ENCODE measurements at places on chromosomes 7 and 10. TPM values are rescaled to one million over a fixed set of nuclear protein-coding genes. Genes with fewer than 3 reads are reported as not detected.
A peak's percentile ranks its signal among the peaks of the same experiment; 100 is the strongest.

The LRRC61 gene
- total RNA-seq, result 27.1 TPM

The SAMD9L gene
- total RNA-seq, result 19.1 TPM

The EN2 gene
- not detected for total RNA-seq

The NAT16 gene
- not detected for total RNA-seq

The PNLIPRP1 gene
- not detected for total RNA-seq

The AMPH gene
- not detected for total RNA-seq

The ANXA11 gene
- total RNA-seq, result 237 TPM

The SLC26A5 gene
- not detected for total RNA-seq

The MYL10 gene
- not detected for total RNA-seq

GRCh38 chr10:75547391-75548298 is 116.2 kb downstream of the LRMDA start:
- no peak overlapping the region for H3K4me3 ChIP-seq
- DNase-seq, result no peak
- H3K27me3 ChIP-seq, result peaks cover 9% of the 10 kb centered on the region
- peaks cover 1% of the 10 kb centered on the region for H3K36me3 ChIP-seq

DNA sequence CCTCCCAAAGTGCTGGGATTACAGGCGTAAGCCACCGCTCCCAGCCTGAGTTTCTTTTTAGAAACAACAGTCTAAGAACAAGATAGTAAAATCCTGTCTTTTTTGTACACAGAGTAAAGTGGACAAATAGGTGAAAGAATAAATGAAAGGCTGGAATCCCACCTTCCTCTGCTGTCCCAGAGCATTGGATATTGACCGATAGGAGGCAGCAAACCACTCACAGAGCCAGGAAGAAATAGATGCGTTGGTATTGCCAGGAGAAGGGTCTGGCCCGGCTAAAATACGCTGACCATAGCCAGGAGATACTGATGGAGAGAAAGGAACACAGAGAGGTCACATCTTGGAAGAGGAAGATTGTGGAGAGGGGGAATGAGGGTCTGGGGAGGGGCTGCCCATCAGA is 11.4 kb upstream of the ZNF12 start:
- H3K4me1 ChIP-seq, result no peaks in the 10 kb centered on the region
- H3K27ac ChIP-seq, result no peak overlapping the region
- peaks cover 18% of the 10 kb centered on the region for H3K27me3 ChIP-seq

DNA sequence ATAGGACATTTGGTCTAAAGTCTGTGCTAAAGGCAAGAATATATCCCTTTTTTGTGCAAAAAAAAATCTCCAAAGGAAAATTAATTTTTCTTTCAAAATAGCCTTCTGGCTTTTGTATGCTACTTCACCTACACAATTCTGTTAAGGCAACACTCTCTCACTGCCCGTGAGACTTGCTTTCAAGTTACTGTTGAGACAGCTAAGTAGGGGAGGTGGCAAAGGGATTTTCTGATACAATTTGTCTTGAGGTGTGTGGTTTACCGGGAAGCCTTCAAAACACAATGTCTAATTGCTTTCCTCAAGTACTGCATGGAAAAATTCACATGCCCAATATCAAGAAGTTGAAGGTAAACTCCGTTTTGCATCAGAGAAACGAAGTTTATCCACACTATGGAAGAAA is 50.8 kb upstream of the RSU1 start:
- H3K4me3 ChIP-seq, result no peak overlapping the region
- DNase-seq, result no peak
- no peak overlapping the region for H3K27ac ChIP-seq
- H3K36me3 ChIP-seq, result no peaks in the 10 kb centered on the region

GRCh38 chr10:72702868-72703581 is 11.1 kb downstream of the MCU start:
- H3K4me1 ChIP-seq, result peaks cover 10% of the 10 kb centered on the region
- no peak for DNase-seq
- no peak overlapping the region for H3K27ac ChIP-seq
- H3K4me3 ChIP-seq, result no peak overlapping the region

DNA sequence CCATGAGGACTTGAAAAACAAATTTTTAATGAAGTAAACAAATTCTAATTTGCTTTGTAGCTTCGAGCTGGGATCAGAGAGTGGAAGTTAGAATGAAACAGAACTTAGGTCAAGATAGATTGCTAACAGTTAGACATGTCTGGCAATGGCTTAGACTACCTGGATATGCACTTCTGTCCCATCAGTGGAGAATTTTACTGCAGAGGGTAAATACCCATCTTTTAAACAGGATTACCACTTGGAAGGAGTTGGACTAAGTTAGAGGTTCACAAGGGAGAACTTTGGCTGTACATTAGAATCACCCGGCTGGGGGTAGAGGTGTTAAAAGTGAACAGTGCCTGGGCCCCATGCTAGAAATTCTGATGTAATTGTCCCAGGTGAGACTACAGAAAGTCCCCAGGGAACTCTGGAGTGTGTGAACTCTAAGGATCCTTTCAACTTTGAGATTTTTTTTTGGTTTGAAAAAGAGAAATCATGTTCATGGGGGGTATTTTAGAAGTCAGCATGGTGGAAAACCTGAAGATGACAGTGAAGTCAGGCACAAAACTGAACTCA is 35.5 kb downstream of the ENTPD1 start:
- no peak for DNase-seq
- no peak overlapping the region for H3K27ac ChIP-seq
- peaks cover 5% of the 10 kb centered on the region for H3K27me3 ChIP-seq
- peaks cover 13% of the 10 kb centered on the region for H3K4me1 ChIP-seq

- no peak overlapping the region for H3K4me3 ChIP-seq
- no peak overlapping the region for H3K27ac ChIP-seq
- no peaks in the 10 kb centered on the region for H3K27me3 ChIP-seq
- DNase-seq, result no peak
Measured at GRCh38 chr10:17256051-17256450, 28.0 kb downstream of the VIM start.

- no peak overlapping the region for H3K4me3 ChIP-seq
- no peak for DNase-seq
- peaks cover 13% of the 10 kb centered on the region for H3K36me3 ChIP-seq
- no peaks in the 10 kb centered on the region for H3K4me1 ChIP-seq
- no peaks in the 10 kb centered on the region for H3K27me3 ChIP-seq
- no peak overlapping the region for H3K27ac ChIP-seq
Measured at GRCh38 chr7:135109562-135109961, 38.3 kb upstream of the TMEM140 start.

GRCh38 chr7:157862731-157863130 is 525.9 kb downstream of the DNAJB6 start:
- H3K27ac ChIP-seq, result no peak overlapping the region
- no peak for DNase-seq
- H3K36me3 ChIP-seq, result no peaks in the 10 kb centered on the region
- H3K4me3 ChIP-seq, result no peak overlapping the region

DNA sequence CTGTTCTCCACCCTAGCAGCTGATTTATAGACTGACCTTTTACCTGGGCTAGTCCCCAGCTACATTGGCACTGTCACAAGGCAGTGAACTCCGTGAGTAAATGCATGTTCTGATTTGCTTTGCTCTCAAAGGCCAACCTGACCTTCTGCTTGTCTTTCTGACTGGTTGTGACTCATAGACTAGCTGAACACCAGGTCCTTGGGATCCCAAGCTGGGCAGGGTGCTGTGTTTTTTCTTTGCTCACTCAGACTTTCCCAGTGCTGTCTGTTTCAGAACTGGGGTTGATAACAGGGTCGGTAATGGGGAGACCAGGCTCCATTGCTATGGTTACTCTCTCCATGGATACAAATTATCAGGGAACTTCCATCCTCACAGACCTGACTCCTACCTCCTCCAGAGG is 35.0 kb downstream of the EVX1 start:
- no peaks in the 10 kb centered on the region for H3K4me1 ChIP-seq
- no peaks in the 10 kb centered on the region for H3K36me3 ChIP-seq
- H3K4me3 ChIP-seq, result no peak overlapping the region
- peaks cover 3% of the 10 kb centered on the region for H3K27me3 ChIP-seq
- H3K27ac ChIP-seq, result no peak overlapping the region
- no peak for DNase-seq

- no peak overlapping the region for H3K4me3 ChIP-seq
- no peak for DNase-seq
- no peaks in the 10 kb centered on the region for H3K27me3 ChIP-seq
- H3K4me1 ChIP-seq, result peaks cover 19% of the 10 kb centered on the region
- H3K27ac ChIP-seq, result no peak overlapping the region
Measured at GRCh38 chr10:95964756-95965155, 57.0 kb downstream of the CC2D2B start.

DNA sequence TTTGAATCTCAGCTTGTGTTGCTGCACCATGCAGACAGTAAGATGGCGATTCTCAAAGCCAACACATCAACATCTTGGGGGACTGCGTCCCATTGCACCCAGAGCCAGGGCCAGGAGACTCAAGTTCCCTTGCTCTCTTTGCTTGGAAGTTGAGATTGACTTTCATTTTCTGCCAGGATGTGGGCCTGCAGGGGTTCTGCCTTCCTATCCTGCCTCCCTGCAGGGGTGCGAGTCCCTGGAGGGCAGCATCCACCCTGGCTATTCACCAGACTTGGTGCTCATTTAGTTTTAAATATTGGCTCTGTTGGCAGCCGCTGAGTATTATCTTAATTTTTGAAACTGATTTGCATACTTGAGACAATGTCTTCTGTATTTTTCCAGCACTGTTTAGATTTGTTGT is 451.5 kb downstream of the GLRX3 start:
- DNase-seq, result no peak
- no peaks in the 10 kb centered on the region for H3K4me1 ChIP-seq
- H3K4me3 ChIP-seq, result no peak overlapping the region
- no peaks in the 10 kb centered on the region for H3K36me3 ChIP-seq

DNA sequence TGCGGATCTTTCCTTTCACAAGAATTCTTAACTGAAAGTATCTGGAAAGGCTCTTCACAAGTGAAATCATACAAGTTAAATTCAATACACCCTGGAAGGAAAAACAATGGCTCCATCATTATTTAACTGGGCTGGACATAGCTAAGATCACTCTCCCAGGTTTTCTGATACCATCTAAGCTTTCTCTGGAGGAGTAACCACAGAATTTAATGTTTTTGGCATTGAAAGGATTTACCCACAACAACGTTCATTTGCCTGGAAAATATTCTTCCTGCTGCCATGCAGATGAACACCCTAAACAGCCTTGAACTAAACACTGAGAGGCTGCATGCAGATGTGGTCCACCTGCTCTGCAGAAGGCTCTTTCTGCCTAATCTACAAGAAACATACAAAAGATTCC is 4.3 kb downstream of the NEBL start:
- no peaks in the 10 kb centered on the region for H3K36me3 ChIP-seq
- H3K27me3 ChIP-seq, result no peaks in the 10 kb centered on the region
- no peak overlapping the region for H3K4me3 ChIP-seq
- H3K27ac ChIP-seq, result no peak overlapping the region

GRCh38 chr10:119139464-119140067 is 25.9 kb downstream of the SFXN4 start:
- peaks cover 24% of the 10 kb centered on the region for H3K36me3 ChIP-seq
- peak; percentile 74 for DNase-seq
- H3K27me3 ChIP-seq, result no peaks in the 10 kb centered on the region
- H3K27ac ChIP-seq, result peak overlapping the region; percentile 39

- H3K36me3 ChIP-seq, result no peaks in the 10 kb centered on the region
- DNase-seq, result no peak
- no peaks in the 10 kb centered on the region for H3K27me3 ChIP-seq
Measured at GRCh38 chr7:94778711-94779459, 123.0 kb upstream of the SGCE start.

DNA sequence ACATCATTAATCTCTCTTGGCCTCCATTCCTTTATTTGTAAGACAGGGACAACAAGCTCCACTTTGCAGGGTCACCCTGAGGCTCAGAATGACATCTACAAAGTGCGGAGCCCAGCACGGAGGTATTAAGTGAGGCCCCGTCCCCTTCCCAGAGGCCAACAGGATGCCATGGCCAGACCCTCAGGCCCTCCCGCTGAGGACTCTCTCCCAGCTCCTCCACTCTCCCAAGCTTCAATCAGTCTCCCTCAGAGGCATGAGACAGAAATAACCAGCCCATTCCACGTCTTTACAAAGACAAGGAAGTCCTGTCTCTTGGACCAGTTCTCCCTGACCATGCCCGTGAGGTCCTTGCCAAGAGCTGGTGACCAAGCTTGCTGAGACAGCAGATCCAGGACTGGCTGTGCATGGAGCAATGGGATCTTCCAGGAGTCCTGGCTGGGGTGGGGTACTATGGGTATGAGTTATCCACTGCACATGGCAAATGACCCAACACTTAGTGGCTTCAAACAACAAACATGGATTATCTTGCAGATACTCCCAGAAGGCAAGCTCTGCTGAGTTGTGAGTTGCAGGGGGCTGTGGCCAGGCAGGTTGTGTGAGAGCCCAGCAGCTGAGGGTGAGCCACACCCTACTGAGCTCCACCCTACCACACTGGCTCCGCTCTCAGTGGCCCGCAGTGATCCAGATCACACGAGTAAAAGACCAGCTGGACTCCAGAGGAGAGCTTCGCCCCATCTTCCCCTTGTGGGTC is 4.3 kb upstream of the PPIF start:
- peak; percentile 2 for DNase-seq
- peaks cover 4% of the 10 kb centered on the region for H3K4me1 ChIP-seq
- H3K27me3 ChIP-seq, result no peaks in the 10 kb centered on the region

DNA sequence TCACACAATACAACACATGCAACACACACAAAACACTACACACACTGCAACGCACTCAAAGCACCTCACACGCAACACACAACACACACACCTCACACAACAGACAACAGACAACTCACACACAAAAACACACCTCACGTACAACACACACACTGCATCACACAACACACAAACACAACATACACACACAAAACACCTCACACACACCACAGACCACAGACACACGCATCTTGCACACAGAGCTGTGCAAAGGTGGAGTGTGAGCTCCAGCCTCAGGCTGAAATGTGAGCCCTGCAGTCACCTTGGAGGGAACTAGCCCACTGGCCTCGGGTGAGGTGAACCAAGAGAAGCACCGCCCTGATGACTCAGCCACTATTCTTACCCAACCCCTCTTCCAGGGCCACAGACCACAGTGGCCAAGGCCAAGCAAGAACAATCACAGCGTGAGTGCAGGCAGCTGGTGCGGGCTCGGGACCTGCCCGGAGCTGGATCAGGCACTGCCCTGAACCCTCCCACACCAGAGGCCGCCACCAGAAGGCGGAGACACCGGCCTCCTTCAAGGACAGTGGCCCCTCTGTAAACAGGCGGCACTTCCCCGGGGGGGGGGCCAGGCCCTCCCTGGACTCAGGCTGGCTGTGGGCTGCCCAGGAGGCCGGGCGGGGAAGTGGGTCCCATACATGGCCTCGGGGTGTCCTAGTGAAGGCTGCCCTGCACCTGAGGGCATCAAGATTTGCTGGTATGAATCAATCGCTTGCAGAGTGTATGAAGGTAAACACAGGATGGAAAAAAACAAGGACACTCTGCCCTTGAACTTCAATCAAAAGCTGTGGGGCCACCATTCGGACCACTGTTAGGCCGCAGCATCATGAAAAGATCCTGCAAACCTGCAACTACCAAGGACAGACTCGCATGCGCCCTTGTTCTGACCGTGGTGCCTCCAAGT is 106.7 kb downstream of the TNS3 start:
- no peak overlapping the region for H3K4me3 ChIP-seq
- DNase-seq, result peak; percentile 11
- H3K36me3 ChIP-seq, result no peaks in the 10 kb centered on the region
- no peaks in the 10 kb centered on the region for H3K27me3 ChIP-seq

DNA sequence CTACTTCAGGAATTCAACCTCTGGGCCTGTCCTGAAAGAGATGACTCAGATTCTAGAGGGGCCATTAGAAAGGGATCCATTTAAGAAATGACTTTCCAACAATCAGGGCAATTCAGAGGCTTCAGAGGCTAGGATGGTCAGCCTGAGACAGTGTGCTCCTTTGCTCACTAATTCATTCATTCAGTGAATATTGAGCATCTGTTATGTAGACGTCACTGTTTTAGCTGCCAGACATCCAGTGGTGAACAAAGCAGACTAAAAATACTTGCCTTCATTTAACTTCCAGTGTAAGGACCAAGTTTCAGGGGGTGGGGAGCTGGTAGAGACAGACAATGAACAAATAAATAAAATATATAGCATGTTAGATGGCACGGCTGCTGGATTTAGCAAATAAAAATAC is 1.6 kb downstream of the KIAA1217 start:
- H3K27ac ChIP-seq, result no peak overlapping the region
- H3K36me3 ChIP-seq, result no peaks in the 10 kb centered on the region
- no peak overlapping the region for H3K4me3 ChIP-seq
